AG04450 (cell line): ENCODE measurements at places on chromosomes 7 and 10. TPM values are rescaled to one million over a fixed set of nuclear protein-coding genes. Genes with fewer than 3 reads are reported as not detected.

- DNase-seq, result no peak
Observed at GRCh38 chr7:94195201-94195600, 191.0 kb upstream of the BET1 start.

Gene PRKG1
- polyA plus RNA-seq, result 16.0 and 19.0 TPM in 2 replicates

GRCh38 chr10:33109788-33110469 lies 151.9 kb upstream of the ITGB1 start:
- no peak for DNase-seq

GRCh38 chr7:81534446-81534845 lies 235.4 kb downstream of the HGF start:
- DNase-seq, result no peak

- no peak for DNase-seq
Observed at GRCh38 chr7:159007364-159007995, 137.2 kb downstream of the VIPR2 start.

Gene NME8
- not detected in 2 replicates for polyA plus RNA-seq

GRCh38 chr10:132145002-132145401 lies 41.7 kb upstream of the DPYSL4 start:
- no peak for DNase-seq

DNA sequence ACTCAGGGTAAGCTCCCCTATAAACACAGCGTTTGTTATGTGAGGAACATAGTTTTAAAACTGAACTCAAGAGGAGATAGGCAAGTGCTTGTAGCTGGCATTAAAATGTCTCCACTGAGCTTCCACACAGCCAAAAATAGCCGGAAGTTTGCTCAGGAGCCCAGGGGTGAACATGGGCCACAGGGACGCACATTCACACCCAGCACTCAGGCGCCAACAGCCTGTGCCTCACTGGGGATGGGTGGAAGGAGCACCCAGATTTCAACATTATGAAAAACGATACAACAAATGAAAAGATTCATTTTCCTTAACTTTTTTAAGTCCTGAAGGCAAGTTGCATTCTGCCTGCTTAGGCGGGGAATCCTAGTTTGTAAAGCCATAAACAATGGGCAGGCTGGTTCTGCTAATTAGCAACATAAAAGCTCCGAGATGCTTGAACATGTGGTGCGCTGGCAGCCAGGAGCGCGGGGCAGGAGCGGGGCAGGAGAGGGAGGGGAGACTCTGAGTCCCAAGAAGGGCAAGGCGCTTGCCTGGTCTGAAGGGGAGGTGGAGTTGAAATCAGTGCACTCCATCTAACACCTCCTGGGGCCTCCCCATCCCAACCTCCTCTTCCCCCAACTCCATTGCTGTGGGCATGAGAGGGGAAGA lies 235.9 kb downstream of the COBL start:
- no peak for DNase-seq

- DNase-seq, result no peak
Observed at GRCh38 chr10:80771902-80772555, 234.3 kb downstream of the SH2D4B start.
